Left ventricle myocardium superior (tissue), 1 donor: ENCODE measurements at places on chromosomes 5 and 9.

DNA sequence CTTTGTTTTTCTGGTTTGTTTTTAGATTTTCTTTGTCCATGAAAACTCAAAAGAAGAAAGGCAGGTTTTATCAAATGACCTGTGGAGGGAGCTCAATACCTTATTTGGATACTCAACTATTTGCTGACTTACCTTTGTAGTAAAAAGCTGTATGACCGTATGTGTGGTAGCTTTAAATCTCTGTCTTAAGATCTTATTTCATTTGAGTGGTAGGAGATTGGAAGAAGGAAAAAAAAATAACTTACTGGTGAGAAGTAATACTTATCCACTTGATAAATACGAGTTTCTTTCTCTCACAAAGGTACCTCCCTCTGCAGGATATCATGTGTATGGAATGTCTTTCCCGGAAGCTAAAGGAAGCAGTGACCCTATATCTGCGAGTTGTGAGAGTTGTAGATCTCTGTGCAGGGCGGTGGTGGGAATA lies 15.0 kb downstream of the FBXO38 start:
- no peak for DNase-seq

GRCh38 chr9:106503759-106504158 lies 359.2 kb upstream of the ZNF462 start:
- no peak for DNase-seq

DNA sequence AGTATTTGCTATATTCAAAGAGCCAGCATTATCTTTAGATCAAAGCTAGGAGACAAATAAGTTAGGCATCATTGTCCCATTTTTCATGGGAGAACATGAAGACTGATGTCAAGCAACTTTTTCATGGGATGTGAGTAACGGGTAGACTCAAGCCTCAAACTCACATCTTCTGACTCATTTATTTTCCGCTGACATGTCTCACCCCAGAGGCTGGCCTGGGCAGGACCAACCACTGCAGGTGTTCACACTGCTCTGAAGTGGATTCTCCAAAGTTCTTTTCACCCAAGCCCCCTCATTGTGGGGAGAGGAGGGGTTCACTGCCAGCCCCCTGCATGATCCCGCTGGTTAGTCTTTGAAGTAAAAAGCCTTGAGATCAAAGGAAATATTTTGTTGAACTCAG lies 34.9 kb upstream of the BASP1 start:
- DNase-seq = no peak

DNA sequence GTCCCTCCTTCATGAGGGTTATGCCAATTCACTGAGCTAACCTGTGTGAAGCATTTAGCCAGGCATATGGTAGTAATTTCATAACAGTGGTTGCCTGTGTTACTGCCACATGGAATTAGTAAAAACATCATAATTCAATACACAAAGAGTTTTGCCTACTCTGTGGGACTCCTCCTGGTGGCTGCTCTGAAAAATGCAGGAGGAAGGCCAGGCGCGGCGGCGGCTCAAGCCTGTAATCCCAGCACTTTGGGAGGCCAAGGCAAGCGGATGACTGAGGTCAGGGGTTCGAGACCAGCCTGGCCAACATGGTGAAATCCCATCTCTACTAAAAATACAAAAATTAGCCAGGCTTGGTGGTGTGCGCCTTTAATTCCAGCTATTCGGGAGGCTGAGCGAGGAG lies 547.3 kb downstream of the CDK5RAP2 start:
- DNase-seq = no peak
